Activated CD4-positive, alpha-beta T cell treated with anti-CD3 and anti-CD28 coated beads, Interleukin-2, amount 10 ng/mL, durations not matched to agents 7 days and 5 days (primary cell): ENCODE measurements at places on chromosomes 3 and 15. TPM values are rescaled to one million over a fixed set of nuclear protein-coding genes. Genes with fewer than 3 reads are reported as not detected.

GRCh38 chr15:44286814-44287452, 1.6 kb upstream of the GOLM2 start:
- peaks cover 41% of the 10 kb centered on the region for H3K4me1 ChIP-seq
- H3K4me3 ChIP-seq: peak overlapping the region; percentile 90

DNA sequence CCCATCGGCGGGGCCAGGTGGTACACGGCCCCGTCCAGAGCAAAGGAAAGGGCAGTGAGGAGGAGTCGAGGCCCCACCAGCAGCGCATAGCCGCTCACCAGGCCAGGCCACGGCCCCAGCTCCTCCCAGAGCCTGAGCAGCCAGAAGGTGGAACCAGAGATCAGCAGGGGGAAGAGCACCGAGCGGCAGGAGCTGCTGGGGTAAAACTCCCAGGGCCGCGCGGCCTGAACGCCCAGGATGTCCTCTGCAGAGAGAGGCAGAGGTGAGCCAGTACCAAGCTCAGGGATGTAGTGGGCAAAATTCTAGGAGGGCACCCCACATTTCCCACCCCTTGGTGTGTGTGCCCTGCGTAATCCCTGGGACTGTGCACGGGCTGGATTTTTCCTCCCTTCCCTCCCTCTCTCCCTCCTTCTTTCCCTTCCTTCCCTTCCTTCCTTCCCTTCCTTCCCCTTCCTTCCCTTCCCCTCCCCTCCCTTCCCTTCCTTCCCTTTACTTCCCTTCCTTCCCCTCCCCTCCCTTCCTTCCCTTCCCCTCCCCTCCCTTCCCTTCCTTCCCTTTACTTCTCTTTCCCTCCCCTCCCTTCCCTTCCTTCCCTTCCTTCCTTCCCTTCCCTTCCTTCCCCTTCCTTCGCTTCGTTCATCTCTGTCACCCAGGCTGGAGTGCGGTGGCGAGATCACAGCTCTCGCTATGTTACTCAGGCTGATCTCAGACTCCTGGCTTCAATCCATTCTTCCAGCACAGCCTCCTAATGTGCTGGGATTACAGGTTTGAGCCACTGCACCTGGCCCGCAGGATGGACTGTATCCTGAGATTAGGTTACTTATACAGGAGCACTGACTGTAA, 6.3 kb upstream of the NCBP2 start:
- no peak overlapping the region for H3K4me3 ChIP-seq
- DNase-seq: no peak
- H3K27ac ChIP-seq: no peak overlapping the region
- peaks cover 3% of the 10 kb centered on the region for H3K36me3 ChIP-seq
- peaks cover 6% of the 10 kb centered on the region for H3K27me3 ChIP-seq

GRCh38 chr15:35753486-35753885, 207.5 kb upstream of the DPH6 start:
- DNase-seq: no peak
- no peak overlapping the region for H3K4me3 ChIP-seq
- H3K36me3 ChIP-seq: no peaks in the 10 kb centered on the region

NLGN1 gene
- not detected for total RNA-seq

GOLGA8J gene
- not detected for total RNA-seq

- DNase-seq: no peak
- no peaks in the 10 kb centered on the region for H3K36me3 ChIP-seq
- H3K4me3 ChIP-seq: no peak overlapping the region
- peaks cover 38% of the 10 kb centered on the region for H3K27me3 ChIP-seq
- H3K4me1 ChIP-seq: no peaks in the 10 kb centered on the region
Observed at GRCh38 chr3:170802164-170803151, 67.5 kb downstream of the RPL22L1 start.
